Germinal center (tissue), 1 donor: ENCODE measurements at places on chromosomes 2 and 18.

DNA sequence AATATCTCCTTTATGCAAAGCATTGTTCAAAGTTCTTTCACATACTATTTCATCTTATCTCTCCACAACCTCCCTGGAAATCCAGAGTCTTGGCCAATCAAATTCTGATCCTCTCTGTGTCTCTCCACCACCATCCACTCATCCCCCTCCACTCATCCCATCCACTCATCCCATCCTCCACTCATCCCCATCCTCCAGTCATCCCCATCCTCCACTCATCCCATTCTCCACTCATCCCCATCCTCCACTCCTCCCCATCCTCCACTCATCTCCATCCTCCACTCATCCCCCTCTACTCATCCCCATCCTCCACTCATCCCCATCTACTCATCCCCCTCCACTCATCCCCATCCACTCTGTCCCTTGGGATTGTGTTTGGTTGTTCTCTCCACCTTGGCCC lies 101.1 kb downstream of the BCL2 start:
- no peak for DNase-seq

GRCh38 chr2:2112416-2113105 lies 218.5 kb downstream of the MYT1L start:
- no peak for DNase-seq

GRCh38 chr2:11802782-11803191 lies 56.4 kb downstream of the LPIN1 start:
- no peak for DNase-seq

DNA sequence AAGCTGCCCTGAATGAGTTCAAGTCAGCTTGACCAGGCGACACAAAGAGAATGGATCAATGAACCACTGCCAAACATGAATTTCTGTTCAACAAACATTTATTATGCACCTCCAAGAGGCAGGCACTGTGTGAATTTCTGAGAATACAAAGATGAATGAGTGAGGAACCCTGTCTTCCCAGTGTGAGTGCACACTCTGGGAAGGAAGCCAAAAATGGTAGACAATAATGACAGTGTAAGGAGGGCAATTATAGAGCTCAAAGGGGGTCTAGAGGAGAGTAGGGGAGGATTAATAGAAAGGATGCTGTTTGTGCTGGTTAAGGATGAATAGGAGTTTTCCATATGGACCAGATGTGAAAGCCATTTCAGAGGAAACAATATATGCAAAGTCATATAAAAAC lies 213.4 kb downstream of the DCC start:
- no peak for DNase-seq

- peak; percentile 7 for DNase-seq
These were observed 90.5 kb downstream of the PMS1 start for GRCh38 chr2:189874586-189875320.

- no peak for DNase-seq
These were observed 422.7 kb downstream of the TGIF1 start for GRCh38 chr18:3872641-3873040.

DNA sequence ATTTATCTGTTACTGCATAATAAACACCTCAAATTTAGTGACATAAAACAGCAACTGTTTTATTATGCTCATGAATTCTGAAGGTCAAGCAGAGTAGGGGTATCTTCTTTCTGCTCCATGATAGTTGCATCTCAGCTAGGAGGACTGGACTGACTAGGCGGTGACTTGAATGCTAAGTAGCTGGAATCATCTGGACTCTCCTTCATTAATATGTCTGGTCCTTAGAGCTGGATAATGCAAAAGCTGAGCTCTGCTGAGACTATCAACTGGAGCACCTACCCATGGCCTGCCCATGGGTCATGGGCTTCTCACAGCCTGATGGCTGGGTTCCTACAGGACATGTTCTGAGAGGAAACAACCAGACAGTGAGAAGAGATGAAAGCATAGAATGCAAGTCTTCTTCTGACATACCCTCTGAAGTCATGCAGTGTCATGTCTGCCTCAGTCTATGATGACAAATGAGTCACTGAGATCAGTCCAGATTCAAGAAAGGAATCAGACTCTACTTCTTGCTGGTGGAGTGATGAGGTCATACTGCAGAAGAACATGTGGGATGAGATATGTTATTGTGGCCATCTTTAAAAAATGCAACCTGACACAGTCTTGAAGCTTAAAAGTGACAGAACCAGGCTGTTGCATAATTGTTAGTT lies 174.2 kb upstream of the OSR1 start:
- DNase-seq, result no peak

- no peak for DNase-seq
These were observed 5.9 kb upstream of the ZAP70 start for GRCh38 chr2:97707362-97708047.

DNA sequence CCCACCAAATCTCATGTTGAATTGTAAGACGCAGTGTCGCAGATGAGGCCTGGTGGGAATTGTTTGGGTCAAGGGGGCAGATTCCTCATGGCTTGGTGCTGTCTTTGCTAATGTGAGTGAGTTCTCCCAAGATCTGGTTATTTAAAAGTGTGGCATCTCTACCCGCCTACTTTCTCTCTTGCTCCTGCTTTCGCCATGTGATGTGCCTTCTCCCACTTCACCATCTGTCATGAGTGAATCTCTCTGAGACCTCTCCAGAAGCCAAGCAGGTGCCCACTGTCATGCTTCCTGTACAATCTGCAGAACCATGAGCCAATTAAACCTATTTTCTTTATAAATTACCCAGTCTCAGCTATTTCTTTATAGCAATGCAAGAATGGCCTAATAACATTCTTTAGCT lies 246.6 kb upstream of the CDH20 start:
- DNase-seq, result no peak

DNA sequence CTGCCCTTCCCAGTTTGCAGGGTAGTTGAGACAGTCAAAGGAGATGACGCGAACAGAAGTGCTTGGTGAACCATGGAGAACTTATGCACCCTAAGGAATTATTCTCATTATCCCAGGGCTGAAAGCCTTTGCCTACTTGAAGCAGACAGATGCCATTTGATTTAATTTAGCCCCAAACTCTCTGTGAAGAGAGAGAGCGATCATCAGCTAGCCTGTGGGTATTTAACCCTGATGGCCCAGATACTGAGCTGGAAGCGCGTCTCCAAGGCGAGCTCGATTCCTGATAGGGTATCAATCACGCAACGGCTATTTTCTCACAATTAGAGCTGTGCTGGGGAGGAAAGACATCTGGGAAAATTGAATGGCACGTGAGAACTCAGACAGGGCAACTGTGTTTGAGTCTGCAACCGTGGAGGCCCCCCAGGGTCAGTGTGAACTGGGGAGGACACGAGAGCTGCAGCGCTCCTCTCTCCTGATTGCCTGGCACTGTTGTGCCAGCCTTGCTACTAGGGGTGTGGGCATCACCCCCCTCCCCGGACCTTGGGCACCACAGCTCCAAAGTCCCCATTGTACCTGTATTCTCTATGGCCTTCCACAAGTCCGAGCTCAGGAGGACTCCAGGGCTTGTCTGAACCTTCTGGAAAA lies 73.2 kb downstream of the CAPN13 start:
- no peak for DNase-seq

- no peak for DNase-seq
These were observed 716 bp downstream of the CALCRL start for GRCh38 chr2:187447336-187447735.

DNA sequence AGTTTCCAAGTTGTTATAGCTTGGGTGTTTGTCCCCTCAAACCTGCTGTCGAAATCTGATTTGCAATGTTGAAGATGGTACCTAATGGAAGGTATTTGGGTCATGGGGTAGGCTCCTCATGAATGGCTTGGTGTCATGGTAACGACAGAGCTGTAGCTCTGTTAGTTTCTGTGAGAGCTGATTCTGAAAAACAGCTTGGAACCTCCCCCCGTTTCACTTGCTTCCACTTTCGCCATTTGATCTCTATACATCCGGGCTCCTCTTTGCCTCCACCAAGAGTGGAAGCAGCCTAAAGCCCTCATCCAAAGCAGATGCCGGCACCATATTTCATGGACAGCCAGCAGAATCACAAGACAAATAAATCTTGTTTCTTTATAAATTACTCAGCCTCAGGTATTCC lies 1035.1 kb upstream of the SLC39A10 start:
- no peak for DNase-seq

DNA sequence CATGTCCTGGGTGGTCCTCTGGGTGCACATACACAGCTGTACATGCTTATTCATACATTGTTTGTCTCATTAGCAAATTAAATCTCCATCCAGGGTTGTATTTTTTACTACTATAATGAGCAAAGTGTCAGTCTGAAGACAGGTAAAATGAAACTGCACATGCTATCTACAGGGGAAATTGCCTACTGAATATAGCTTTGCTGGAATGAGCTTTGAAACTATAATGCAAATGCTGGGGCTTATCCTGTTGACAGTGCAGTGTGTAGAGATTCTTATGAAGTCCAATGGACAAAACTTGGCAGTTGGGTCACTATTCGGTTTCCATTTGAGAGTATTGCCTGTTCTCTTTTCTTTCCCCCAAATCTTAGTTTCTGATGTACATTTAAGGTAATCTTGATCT lies 292.8 kb upstream of the LRP1B start:
- no peak for DNase-seq

GRCh38 chr2:207236156-207236935 lies 70.6 kb upstream of the KLF7 start:
- DNase-seq, result no peak

DNA sequence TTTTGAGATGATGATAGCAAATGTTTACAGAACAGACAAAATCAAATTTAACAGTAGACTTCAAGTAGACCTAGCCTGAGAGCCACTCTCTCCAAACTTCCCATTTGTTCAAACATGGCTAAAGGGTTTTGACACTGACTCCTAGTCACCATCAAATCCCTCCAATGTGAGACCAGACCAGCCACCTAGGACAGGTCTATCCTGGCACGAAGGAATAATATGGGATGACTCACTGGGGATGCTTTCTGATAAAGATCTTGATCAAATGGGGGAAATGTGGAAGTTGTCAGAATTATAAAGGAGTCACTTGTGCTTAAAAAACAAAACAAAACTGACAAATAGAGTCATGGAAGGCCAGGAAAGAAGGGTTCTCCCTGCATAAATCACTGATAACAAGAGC lies 95.7 kb downstream of the EDAR start:
- no peak for DNase-seq

- no peak for DNase-seq
These were observed 138.1 kb downstream of the TWIST2 start for GRCh38 chr2:238985931-238986446.

DNA sequence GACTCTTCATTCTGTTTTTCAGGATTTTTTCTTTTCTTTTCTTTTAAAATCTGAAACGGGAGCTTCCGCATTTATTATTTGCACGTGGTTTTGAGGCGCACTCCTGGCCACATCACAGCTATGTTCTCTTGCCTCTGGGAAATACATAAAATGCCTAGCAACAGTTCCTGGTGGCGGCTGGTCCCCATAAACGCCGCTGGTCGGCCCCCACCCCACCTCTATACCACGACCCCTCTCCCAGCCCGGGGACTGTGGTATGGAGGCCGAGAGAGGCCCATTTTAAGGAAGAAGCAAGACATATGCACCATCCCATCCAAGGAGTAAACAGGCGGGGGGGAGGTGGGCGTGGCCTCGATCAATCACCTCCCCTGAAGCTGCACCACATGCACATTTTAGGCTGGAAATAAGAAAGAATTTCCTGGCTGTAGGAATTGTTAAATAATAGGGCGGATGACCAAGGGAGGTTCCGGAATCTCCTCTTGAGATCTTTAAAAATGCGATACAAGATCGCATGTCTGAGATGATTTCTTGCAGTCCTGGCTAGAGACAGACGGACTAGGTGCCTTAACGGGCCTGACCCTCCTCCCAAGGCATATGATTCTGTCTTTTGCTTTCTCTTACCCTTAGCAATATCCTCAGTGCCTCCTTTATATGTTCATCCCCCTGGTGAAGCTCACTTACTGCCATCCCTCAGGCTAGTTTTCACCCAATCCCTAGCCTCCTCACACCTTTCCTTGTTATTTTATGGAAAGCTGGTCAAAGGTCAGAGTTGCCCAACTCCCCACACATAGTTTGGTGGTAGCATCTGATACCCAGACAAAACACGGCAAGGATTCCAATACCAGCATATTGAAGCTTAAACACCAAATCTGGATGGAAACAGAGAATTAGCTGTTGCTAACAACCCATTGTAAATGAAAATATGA lies 82.4 kb downstream of the BCL2 start:
- DNase-seq, result no peak

GRCh38 chr2:230496891-230497290 lies 80.9 kb downstream of the SP100 start:
- DNase-seq, result peak; percentile 43

DNA sequence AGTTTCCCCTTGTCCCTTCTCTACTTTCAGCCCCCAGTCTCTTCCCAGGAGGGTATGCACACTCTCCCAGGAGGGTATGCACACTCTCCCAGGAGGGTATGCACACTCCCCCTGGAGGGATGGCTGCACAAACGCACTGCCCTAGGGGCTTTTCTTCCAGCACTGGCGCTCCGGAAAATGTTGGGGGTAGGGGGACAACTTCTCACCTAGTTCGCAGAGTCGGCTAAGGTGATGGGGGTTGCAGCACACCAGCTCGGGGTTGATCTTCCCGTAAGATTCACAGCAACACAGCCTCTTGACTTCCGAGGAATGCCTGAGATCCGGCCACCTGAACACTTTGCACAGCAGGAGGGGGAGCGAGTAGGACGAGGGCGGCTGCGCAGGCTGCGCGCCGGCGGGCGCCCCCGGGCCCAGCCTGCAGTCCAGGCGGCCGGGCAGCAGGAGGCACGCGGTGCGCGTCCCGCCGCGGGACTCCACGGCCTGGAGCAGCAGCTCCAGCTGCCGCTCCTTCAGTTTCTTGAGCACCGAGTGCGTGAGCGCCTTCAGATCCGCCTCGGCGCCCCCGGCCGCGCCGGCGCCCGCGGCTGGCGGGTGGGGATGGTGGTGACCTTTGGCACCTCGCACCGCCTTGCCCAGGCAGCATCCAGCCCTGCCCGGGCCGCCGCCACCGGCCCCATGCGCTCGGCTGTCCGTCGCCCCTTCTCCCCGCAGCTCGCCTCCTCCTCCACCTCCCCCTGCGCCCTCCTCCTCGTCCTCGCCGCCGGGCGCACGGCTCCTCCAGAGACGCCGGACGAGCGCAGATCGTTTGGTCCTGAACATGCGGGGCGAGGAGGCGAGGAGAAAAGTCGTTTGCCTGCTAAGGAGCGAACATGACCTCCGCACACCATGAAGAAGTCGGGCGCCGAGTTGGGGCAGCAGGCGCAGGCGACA lies 894 bp downstream of the SMAD7 start:
- no peak for DNase-seq

DNA sequence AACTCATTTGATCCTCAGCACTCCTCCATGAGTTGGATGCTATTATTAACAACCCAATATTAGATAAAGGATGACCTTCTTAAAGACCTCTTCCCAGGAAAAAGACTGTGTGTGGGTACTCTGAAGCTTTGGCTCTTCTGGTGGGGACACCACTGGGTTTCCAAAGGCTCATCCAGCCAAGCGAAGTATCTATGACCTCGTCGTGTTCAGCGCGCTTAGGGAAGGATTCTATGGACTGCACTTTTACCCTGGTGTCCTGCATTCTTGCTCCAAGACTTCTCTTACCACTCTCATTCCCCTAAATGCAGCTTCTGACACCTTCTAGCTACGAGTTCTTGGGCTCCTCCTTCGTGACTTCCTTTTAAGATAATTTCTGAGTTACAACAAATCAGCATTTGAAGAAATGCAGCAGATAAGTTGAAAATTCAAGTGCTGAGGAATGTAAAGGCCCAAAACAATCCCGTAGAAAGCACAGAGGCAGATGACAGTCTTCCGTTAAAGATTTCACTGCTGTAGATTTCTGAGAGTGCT lies 673 bp upstream of the HNMT start:
- no peak for DNase-seq

GRCh38 chr2:197209246-197209645 lies 101.3 kb downstream of the ANKRD44 start:
- no peak for DNase-seq
